Activated T-cell treated with anti-CD3 and anti-CD28 coated beads, Interleukin-2, amount 50 U/mL, for 72 hours (primary cell): ENCODE measurements at places on chromosomes 12 and 14. TPM values are rescaled to one million over a fixed set of nuclear protein-coding genes. Genes with fewer than 3 reads are reported as not detected.

GRCh38 chr12:103279444-103279843 is 216.3 kb downstream of the C12orf42 start:
- H3K36me3 ChIP-seq = no peaks in the 10 kb centered on the region
- peaks cover 7% of the 10 kb centered on the region for H3K27me3 ChIP-seq
- DNase-seq = peak; percentile 8

DNA sequence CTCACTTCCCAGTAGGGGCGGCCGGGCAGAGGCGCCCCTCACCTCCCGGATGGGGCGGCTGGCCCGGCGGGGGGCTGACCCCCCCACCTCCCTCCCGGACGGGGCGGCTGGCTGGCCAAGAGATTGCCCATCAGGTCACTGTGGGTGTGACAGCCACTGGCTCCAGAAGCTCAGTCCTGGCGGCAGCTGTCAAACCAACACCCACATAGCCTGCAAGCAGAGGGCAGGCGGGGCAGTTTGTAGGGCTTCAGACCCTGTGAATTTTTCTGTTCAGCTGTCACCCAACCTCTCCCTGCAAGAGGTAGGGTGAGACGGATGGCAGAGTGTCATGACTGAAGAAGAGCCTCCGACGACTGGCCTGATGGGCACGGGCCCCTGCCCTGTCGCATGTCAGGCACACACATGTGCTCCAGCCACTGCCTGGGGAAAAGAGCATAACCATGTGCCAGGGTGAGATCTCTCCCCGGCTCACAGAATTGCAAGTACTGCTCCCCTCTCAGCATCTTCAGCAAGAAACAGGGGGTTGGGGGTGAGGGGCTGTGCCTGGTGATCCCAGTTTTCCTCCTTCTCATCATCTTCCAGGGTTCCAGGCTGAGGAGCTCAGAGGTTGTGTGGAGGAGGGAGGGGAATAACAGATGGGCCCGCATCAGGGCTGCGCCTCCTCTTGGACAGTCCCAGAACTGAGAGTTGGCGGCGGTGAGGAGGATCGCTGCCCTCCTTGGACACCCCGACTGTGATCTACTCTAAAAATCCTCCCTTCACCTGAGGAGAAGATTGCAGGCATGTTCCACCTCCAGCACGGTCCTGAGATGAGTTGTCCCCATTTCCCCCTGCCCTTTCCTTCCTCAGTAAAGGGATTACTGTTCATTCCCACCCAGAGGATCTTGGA is 11.2 kb upstream of the PRPH start:
- H3K27ac ChIP-seq = no peak overlapping the region
- H3K4me1 ChIP-seq = no peaks in the 10 kb centered on the region
- H3K36me3 ChIP-seq = no peaks in the 10 kb centered on the region
- peaks cover 29% of the 10 kb centered on the region for H3K27me3 ChIP-seq

GRCh38 chr12:53071591-53072551 is 7.3 kb downstream of the SPRYD3 start:
- DNase-seq = no peak
- peak overlapping the region; percentile 18 for H3K27ac ChIP-seq
- no peak overlapping the region for H3K4me3 ChIP-seq

DNA sequence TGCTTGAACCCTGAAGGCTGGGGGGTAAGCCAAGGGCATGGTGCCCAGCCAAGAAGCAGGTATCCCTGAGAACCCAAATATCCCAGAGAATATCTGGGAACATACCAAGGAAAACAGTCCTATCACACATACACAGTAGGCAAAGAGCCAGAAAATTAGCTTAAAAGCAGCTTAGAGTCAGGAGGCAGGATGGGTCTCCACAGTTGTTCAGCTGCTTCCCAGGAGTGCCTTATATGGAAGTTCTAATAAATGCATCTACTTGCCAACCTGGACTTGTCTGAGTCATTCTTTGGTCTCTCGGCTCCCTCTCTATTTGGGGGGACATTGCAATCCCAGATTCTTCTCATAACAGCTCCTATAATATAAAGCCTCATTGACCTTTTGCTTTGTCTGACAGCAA is 9.0 kb upstream of the GPR135 start:
- DNase-seq = no peak
- H3K4me3 ChIP-seq = no peak overlapping the region
- H3K27me3 ChIP-seq = no peaks in the 10 kb centered on the region
- no peaks in the 10 kb centered on the region for H3K36me3 ChIP-seq
- H3K4me1 ChIP-seq = peaks cover 7% of the 10 kb centered on the region

DNA sequence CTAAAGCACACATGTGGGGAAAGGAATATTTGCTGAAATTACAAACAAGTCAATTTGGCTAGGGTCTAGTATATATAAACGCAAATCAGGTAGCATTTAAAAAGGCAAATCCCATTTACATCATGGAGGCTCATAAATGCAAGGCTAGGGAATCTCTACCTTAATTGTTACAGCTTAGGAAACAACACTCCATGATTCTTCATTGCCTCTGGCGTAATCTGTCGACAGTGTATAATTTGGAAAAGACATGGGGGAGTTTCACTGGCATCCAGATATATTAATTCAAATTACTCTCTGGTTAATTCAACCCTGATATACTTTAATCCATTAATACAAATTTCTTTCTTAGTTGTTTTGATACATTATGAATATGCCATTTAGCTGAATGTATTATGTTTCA is 1630.2 kb upstream of the FLRT2 start:
- H3K4me3 ChIP-seq = no peak overlapping the region
- H3K27ac ChIP-seq = no peak overlapping the region
- no peaks in the 10 kb centered on the region for H3K27me3 ChIP-seq
- DNase-seq = no peak

- DNase-seq = peak; percentile 73
- no peaks in the 10 kb centered on the region for H3K27me3 ChIP-seq
- peak overlapping the region; percentile 93 for H3K4me3 ChIP-seq
- peak overlapping the region; percentile 98 for H3K27ac ChIP-seq
Measured at GRCh38 chr12:103928682-103929045, 1.5 kb upstream of the HSP90B1 start.

The RBM19 gene
- total RNA-seq = 76.2 TPM

The SLC7A8 gene
- 0.72 TPM for total RNA-seq

The HOXC9 gene
- total RNA-seq = not detected

The CCDC60 gene
- not detected for total RNA-seq

The PLCZ1 gene
- total RNA-seq = not detected
